ENCODE measurements at places on chromosomes 1 and 21.

GRCh38 chr1:63675420-63675931 lies 82.3 kb downstream of the PGM1 start:
- DNase-seq = no peak

GRCh38 chr1:171841050-171841910 lies at the start of gene DNM3:
Gene DNM3 (plus strand): TSS chr1:171841498. CDS start chr1:171841657, 159 bp downstream.
- peak; percentile 76 for DNase-seq

DNA sequence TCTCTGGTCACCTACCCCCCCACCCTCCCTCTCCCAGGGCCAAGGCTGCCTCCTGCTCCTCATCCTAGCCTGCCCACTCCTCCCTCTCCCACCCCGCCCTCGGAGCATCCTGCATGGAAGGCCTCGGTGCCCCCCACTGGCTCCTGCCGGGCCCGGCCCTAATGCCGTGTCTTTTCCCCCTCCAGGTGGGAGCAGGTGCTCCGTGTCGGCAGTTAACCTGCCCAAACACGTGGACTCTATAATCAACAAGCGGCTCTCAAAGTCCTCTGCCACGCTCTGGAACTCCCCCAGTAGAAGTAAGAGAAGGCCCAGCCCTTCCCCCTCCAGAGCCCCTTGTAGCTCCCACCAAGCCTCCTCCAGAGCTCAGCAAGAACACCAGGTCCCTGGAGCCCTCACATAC lies 18.8 kb downstream of the MAP7D1 start:
- DNase-seq = no peak

- no peak for DNase-seq
Measured at GRCh38 chr1:221851336-221851735, 109.4 kb upstream of the DUSP10 start.

- DNase-seq = no peak
Measured at GRCh38 chr1:54850069-54850730, 36.8 kb downstream of the DHCR24 start.

DNA sequence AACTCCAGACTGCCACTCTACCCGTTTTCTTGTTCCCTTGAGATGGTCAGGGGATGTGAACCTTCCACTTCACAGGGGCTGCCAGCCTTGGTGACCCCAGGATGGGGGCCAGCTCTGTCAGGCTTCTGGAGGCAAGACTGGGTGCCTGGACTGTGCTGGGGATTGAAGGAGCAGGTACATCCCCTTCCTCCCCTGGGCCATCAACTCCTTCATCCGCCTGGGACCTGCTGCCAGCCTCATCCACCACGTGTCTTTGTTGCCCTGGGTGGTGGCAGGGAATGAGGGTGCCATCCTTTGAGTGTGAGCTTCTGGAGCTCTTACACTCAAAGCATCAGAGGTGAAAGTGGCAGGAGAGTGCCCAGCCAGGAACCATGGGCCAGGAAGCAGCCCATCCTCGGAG lies 139.6 kb downstream of the IGSF21 start:
- DNase-seq = no peak

GRCh38 chr1:241817956-241818612 lies 29.9 kb upstream of the EXO1 start:
- DNase-seq = no peak

GRCh38 chr21:41188486-41189149 lies 20.7 kb downstream of the BACE2 start:
- no peak for DNase-seq

- no peak for DNase-seq
Measured at GRCh38 chr1:116230712-116231111, 119.5 kb downstream of the MAB21L3 start.

- peak; percentile 58 for DNase-seq
Measured at GRCh38 chr21:42463861-42464515, 32.0 kb downstream of the RSPH1 start.

DNA sequence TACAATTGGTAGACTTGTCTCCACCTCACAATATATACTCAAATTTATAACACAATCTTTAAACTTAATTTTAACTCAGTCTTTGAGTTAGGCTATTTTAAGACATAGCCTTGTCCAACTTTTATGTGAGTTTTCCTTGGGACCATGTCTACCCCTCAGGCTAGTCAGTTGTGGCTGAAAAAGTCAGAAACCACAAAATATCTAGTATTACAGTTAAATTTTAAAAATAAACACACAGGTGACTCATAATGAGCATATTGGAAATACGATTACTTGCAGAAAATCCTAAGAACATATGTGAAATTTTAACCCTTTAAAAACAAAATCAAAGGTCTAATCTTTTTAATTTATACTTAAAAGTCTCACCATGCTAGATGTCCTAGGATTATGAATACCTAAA lies 4.8 kb upstream of the ASB17 start:
- no peak for DNase-seq

DNA sequence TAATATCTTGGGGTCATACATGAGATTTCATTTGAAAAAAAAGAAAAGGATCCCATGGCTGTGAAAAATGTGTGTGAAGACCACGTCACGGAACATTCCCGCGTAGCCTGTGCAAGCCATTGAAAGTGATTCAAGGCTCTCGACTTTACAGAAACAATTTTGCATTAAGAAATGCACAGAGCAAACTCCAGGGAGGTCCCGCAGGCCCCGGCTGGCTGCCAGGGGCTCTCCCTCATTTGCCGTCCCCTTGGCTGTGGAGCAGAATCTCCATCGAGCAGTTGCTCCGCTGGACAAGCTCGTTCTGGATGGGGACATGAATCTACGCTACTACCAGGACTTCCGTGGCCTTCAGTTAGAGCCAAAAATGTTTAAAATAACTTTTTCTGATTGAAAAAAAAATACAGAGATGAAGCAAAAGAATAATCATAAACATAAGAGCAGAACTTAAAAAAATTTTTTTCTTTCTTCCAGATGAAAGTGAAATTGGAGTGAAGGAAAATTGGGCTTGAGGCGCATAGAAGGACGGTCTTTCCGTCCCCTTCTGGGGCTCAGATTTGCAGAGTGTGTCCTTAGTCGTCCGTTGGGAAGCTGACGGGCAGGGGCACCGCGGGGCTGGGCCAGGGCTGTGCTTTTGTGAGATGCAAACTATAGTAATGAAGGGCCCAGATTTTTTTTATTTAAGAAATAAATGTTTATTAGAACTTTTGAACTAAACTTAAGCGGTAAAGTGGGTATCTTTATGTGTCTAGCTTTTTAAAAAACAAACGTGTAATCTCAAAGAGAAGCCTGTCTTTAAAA lies 68.1 kb upstream of the ARHGEF16 start:
- DNase-seq = no peak

DNA sequence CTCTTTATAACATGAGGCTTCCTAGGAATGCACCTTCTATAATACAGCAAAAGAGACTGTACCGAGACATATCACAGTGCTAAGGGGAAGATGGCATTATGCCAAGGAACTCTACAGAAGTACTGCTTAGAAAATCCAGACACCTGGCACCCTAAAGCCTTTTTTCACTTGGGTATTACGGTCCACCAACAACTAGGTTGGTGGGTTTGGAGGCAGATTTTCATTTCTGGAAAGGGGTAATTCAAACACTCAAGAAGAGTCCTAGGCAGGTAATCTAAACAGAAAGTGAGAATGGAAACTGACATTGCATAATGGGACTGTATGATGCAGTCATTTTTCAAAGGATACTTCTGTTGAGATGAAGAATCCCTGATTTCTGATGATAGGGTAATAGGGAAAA lies 19.6 kb downstream of the SCMH1 start:
- no peak for DNase-seq

- DNase-seq = no peak
Measured at GRCh38 chr1:176374967-176375569, 87.9 kb upstream of the PAPPA2 start.

GRCh38 chr21:38054334-38054733 lies 138.1 kb upstream of the KCNJ6 start:
- DNase-seq = no peak

DNA sequence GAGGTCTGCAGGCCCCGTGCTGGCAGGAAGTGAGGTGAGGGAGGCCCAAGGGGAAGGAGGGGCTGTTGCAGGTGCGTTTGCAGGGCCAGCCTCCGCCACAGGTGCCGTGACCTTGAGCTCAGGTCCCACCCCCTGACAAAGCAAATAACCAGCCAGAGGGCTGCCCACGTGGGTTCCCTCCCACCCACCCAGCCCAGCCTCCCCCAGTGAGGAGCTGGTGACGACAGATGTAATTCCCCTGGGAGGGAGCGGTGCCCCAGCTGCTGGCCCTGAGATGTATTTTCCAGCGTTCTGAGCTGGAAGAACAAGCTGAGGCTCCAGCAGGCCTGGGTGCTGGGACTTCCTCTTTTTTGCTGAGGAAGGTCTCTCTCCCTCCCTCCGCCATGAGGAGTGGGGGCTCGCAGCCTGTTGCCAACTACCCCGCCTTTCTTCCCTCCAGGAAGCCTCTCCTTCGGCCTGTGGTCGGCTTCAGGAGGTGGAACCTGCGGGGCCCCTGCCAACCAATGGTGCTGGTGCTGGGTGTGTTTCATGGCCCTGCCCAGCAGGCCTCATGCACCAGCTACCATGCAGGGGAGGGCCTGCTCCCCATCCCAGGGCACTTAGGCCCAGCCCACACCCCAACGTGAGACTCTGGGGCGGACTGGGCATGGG lies 153.2 kb downstream of the PRDM16 start:
- no peak for DNase-seq

DNA sequence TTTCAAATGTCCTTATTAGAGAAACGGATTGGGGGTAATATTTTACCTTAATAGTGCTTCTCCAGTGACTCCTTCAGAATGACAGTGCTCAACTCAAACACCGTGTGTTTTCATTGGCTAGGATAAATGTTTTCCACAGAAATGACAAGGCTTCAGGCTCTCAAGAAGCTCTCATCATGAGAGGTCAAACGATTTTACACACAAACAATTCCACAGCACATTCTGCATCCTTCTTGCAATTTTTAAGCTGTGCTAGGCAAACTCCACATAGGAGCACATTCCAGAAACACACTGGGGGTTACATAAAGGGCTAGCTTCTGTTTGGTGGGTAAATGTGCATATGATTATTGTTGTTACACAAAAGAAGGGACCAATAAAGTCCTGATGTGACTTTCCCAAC lies 75.5 kb upstream of the IPO9 start:
- no peak for DNase-seq
